ENCODE measurements at places on chromosomes 4 and X.

GRCh38 chrX:111123125-111123524, 27.1 kb downstream of the PAK3 start:
- no peak for DNase-seq

GRCh38 chr4:183758061-183758757, 99.1 kb downstream of the TRAPPC11 start:
- DNase-seq: peak; percentile 36

DNA sequence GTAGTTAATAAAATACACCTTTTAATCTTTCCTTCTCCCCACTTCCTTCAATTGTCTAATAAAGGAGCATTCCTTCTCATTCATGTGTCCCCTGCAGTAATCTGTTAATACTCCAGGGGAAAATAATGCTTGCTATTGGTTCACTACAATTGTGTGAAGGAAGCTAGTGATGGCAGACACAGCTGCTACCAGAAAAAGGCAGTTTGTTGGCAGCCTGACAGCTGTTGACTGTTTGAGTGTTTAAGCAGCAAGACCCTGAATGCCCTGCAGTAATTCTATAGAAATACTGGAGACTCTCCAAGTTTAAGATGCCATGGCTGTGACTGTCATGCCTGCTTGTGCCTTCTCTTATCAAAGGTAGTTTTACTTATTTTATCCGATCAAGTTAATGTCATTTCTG, 359.5 kb downstream of the C4orf33 start:
- no peak for DNase-seq

DNA sequence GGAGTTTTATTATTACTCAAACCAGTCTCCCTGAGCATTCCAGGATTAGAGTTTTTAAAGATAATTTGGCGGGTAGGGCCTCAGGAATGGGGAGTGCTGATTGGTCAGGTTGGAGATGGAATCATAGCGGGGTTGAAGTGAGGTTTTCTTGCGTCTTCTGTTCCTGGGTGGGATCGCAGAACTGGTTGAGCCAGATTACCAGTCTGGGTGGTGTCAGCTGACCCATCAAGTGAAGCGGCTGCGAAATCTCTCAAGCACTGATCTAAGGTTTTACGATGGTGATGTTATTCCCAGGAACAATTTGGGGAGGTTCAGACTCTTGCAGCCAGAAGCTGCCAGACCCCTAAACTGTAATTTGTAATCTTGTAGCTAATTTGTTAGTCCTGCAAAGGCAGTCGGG, 25.1 kb upstream of the SETD7 start:
- no peak for DNase-seq

- no peak for DNase-seq
Observed at GRCh38 chr4:156732634-156733033, 239.0 kb downstream of the PDGFC start.

DNA sequence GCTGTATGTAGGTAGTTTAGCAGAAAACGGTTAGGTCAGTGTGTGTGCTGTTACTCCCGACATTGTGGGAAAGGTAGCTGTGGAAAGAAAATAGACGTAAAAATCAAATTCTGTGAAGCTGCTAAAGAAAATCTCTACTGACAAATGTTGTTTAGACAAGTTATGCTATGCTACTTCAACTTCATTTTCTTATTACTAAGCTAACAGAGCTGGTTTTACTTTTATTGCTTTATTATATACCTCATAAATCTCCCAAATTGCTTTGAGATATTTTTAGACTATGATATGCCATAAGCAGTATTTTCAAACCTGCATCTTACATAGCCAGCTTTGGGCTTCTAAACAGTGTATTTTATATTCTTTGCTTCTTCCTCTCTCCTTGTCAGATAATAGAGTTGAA, 108.2 kb upstream of the PACRGL start:
- DNase-seq: no peak

GRCh38 chr4:160423879-160424451, 1321.1 kb downstream of the RAPGEF2 start:
- no peak for DNase-seq

DNA sequence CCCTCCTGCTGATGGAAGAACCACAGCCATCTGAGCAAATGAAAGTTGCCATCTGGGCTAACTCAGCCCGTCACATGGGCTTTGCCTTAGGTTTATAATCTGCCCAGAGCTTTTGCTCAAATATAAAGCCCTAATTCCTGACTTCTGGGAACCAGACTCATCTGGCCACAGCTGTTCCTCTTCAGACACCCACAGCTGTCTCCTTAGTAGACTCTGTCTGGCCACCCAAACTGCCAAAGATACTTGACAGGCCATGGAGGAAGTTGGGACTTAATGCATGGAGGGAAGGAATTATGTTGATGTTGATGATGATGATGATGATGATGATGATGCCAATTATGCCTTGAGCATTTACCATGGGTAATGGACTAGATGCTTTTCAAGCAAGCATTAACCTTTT, 8.0 kb downstream of the LGI2 start:
- DNase-seq: no peak

DNA sequence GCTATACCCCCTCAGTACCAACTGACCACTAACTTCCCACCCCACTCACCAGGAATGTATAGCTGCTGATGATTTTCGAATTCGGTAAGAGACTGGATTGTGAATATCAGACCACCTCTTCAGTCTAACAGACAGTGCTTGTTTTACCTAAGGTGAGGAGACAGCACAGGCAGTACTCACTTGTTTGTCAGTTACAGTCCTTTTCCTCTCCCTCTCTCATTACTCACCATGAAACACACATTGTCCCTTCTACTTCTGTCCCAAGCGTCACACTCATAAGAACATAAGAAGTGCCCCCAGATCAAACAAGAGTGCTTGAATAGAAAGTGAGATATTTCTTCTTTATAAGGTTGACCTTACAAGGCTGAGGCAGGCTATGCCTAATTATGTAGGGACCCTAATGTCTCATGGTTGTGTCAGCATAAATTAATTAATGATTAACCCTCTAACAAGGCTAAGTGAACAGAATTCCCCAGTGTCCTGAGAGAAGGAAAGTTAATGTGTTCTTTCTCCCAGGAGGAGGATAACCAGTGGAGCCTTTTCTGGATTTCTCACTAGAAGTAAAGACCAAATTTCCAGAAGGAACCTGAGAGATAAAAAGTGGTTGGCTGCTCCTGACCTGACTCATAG, 32.2 kb downstream of the ZCCHC12 start:
- DNase-seq: no peak

DNA sequence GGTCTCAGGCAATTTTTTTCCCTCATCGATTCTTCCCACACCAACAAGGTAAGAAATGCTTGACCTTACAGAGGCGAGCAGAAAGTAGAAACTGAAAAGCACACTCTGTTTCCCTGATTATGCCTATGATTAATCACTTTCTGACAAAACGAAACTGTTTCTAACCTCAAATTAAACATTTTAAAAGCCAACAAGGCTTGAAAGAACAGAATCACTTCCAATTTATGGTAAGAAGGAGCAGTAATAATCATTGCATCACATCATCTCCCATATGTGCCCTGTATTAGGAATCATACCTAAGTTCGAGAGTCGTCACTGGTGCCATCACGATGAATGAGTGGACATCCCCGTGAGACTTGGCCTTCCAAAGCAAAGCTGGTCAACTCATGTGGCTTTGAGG, 12.5 kb upstream of the CXCL13 start:
- no peak for DNase-seq

- DNase-seq: no peak
Observed at GRCh38 chrX:124307253-124307907, 25.1 kb upstream of the TEX13D start.

DNA sequence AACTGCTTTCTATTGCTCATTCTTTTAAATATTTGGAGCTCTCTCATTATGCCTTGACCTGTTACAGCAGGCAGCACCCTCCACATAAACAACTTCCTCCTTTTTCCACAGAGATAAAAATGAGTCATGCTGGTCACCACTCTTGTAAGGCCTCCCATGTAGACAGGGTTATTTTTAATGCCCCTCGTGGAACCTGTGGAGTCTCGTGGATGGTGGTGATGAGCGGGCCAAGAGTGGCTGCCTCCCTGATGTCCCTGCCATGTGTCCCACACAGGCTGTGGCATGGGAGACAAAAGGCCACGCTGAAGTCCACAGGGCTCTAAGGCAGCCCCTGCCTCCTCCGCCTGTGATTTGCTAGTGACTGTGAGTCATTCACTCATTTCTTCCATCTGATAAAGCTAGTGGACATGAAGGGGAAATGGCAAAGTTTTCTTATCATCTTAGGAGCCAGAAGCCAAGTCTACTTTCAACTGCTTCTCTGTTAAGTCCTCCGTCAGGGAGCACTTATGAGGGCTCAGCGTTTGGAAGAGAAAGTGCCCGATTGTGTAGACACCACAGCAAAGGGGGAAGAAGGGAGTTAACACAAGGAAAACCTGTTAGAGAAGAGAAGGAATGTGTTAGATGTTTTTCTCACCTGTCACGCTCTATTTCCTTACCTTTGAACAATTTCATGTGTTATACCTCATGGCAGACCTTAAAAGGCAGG, 121.6 kb upstream of the FAT1 start:
- no peak for DNase-seq

DNA sequence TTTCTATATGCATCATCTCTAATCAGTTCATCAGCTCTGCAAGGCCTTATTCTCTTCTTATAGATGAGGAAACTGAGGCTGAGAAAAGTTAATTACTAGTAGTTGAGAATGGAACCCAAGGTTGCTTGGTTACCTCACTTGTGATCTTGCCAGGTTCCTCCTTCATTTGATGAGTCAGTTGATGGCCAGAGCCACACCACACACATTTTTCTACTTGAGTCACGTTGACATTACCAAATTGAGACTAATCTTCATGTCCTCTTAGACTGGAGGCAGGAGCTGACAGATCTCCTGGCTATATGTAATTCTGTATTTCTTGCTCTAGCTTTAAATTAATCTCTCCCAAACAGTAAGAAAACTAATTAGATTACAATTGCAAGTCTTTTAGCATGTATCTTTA, 428.4 kb downstream of the AFF2 start:
- DNase-seq: no peak

DNA sequence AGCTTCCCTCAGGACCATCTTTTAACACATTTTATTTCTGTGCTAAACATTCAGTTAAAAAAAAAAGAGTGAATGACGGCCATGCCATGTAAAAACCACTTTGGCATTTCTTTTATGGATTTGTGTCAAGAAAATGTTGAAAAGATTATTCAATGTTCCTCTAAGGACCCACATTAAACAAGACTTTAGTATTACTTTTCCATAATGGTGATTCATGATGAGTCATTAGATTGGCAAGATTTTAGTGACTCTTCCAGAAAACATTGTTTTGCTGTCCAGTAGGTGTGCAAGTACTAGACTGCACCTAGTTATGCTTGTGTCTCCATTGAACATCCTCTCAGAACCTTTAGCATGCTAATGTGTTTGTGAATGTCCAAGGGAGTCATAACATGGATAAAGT, 748.6 kb downstream of the STPG2 start:
- no peak for DNase-seq

DNA sequence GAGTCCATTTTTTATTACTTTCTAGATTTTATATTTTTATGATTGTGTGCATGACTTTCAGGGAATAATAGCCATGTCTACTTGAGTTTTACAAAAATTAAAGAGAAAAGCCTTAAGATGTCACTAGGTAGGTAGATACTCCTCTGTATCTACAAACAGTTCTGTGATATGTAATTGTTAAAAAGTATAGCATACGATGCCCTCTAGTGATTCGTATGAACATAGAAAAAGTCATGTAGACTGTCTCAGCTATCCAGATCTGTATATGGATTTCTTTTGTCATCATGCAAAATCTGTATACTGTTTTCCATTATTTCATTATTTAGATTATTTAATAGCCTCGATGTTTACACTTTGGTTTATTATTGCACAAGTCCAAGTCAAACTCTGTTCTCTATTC, 856.6 kb downstream of the CENPC start:
- peak; percentile 11 for DNase-seq

DNA sequence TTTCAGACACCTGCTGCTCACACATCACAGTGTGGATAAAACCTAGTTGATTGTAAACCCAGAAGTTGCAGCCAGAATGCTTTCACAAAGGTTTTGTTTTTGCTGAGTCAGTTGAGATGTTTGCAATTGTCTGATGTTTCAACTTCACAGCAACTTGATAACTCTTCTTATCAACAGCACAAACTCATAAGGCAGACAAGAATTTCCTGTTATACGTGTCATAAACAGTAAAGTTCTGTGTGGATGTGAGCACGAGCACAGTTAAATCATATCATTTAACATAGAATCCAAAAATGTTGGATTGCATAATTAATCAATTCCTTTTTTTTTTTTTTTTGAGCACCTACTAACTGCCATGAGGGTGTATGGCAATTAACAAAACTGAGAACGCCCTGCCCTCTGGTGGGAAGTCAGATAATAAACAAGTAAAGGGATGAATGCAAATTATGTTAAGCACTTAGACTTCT, 512.2 kb downstream of the PDHA2 start:
- peak; percentile 10 for DNase-seq

DNA sequence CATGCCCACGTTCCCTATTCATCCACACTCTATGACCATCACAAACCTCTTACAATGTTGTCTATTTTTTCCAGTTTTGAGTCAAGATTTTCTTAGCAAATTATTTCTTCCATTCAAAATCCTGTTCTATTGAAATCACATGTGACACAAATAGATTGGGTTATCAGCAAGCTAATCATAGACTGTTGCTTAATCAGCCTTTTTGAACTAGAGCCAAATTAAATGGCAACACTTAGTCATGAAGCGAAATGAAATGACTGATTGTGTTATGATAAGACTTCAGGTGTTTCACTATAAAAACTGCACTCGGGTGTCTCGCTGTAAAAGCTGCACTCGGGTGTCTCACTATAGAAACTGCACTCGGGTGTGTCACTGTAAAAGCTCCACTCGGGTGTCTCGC, 890.0 kb upstream of the FRG1 start:
- DNase-seq: no peak

DNA sequence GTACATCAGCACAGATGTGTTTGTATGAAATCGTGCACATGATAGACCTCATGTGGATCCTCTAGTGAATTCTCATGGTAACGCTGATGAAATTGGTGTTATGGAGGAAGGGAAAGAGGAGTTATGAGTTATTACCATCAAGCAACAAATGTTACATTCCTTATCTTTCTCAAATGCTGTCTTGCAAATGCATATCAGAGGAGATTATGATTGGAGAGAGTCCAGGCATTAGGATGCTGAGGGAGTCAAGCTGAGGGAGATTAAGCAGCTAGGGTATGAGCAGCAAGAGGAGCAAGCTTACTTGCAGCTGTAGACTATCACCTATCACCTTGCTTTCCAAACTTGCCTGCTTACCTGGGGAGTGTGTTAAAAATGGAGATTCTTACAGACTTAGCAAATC, 36.8 kb upstream of the SFRP2 start:
- no peak for DNase-seq

GRCh38 chr4:129583868-129584267, 487.9 kb downstream of the C4orf33 start:
- DNase-seq: no peak

- peak; percentile 58 for DNase-seq
Observed at GRCh38 chrX:40468033-40468846, 112.5 kb upstream of the ATP6AP2 start.

DNA sequence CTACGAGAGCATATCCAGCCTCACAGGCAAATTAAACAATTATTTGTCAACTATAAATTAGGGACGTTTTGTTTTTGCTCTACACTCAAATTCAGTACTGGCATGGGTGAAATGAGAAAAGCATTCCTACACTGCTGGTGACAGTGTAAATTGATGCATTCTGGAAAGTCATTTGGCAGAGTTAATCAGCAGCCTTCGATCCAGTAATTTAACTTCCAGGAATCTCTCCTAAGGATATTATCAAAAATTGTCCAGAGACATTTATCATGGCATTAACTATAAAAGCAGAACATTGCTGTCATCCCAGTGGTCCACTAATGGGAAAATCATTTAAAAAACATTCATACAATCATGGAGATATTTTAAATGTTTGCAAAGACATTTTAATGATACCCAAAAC, 67.5 kb upstream of the MMAA start:
- DNase-seq: no peak

GRCh38 chrX:34656467-34656841, 631 bp downstream of the TMEM47 start:
- DNase-seq: no peak
